ENCODE measurements at places on chromosomes 11 and 22.

DNA sequence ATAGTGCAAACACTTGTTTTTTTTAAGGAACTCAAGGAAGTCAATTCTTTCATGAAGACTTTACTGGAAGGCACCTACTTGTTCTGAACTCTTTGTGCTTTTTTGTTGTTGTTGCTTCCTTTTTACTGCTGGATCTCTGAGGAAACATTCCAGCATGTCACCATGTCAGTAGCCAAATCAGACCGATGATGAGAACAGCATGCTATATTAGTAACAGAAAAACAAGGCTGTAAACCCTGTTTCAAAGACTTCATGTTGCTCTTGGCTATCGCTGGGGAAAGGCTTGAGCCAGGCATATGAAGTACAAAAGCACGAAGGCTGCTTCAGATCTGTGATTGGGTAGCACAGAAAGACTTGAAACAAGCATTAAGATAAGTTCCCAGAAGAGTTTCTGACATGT is 125.6 kb upstream of the SLC5A12 start:
- DNase-seq: no peak

DNA sequence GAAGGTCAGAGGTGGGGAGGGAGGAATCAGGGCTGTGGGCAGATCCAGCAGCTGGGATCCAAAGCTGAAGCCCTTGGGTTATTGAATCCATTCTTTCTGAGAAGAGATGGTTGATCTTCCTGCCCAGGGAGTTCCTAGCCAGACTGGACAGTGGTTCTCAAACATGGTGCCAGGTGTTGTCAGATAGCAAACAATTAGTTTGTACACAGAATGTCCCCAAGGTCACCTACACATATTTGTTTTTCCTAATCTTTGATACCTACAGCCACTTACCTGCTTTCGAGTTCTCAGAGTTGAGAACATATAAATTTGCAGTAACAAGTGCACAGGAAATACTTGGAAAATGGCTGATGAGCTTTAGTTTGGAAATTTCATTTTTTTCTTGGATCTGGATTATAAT is 54.5 kb downstream of the BMAL1 start:
- DNase-seq: no peak

DNA sequence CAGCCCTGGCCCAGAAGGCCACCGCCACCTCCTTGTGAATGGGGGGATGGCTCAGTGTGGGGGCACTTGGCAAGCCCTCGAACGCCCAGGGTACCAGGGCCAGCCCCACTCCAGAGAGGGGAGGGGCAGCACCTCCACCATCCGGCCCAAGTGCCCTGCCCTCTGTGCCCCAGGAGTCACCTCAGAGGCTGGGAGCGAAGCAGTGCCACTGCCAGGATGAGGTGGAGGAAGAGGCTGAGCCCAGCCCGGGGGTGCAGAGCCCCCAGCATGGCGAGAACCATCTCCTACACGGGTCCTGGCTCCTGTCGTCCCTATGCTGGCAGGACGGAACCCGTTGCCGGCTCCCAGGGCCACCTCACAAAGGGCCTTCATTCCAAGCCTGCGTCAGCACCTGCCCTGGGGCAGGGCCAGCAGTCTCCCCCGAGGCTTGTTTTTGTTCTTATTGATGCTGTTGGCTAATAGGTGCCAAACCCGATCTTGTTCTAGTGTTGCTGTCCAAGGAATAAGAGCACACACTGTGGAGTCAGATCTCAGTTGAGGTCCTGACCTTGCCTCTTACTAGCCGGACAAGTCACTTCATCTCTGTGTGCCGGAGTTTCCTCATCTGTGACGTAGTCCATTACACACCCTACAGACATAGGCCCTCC is at the start of gene FREY1:
Gene FREY1, minus strand, starts transcription at position 307 of the 647 bp plus-strand sequence. Its CDS starts 26 bp downstream, at position 281.
- no peak for DNase-seq

DNA sequence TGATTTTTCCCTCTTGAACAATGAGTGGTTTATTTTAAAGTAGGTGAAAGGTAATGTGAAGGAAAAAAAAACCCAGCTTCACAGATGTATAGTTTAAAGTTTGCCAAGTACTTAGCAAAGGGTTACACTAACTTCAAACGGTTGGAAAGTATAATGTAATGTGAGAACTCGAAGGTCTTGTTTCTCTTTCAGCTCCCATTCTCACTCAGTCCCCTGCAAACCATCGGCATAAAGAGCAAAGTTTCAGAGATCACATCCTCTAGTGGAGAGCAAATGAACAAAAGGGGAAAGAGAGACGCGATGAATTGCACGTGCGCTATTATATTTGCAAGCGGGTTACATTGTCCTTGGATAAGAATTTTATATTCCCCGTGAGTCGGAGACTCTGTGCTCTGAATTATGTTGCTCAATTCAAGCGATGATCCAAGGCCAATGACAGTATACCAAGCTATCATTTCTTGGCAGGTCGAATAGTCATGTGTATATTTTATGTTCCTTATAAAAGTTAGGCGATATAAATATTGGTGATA is 37.6 kb upstream of the BIRC3 start:
- DNase-seq: no peak

- no peak for DNase-seq
Measured at GRCh38 chr22:45812910-45813309, 141.3 kb downstream of the ATXN10 start.

- DNase-seq: peak; percentile 13
Measured at GRCh38 chr11:104073950-104074705, 37.7 kb downstream of the DDI1 start.

DNA sequence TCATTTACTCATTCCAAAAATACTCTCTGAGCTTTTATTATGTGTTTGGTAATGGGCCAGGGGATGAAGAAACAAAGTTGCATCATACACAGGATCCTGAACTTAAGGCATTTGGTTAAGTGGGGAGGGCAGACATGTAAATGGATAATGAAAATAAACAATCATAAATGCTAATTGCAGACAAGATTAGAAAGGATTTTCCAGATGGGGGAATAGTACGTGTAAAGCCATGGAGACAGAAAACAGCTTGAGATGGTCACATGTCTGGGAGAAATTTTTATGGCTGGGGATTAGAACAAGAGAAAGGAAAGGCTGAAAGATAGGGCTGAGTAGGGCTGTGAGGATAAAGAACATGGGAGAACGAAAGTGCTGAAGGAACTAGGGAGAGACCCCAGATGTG is 534.3 kb upstream of the LARGE1 start:
- DNase-seq: no peak

- DNase-seq: no peak
Measured at GRCh38 chr11:134614141-134614540, 202.1 kb upstream of the B3GAT1 start.

- DNase-seq: no peak
Measured at GRCh38 chr11:32659672-32660071, 76.0 kb downstream of the EIF3M start.

GRCh38 chr11:130085671-130086290 is 16.1 kb downstream of the APLP2 start:
- no peak for DNase-seq
